ENCODE measurements at places on chromosomes 11 and 22. TPM values are rescaled to one million over a fixed set of nuclear protein-coding genes. Genes with fewer than 3 reads are reported as not detected.

GRCh38 chr11:96827164-96827563, 437.4 kb downstream of the JRKL start:
- DNase-seq, result peak; percentile 34

DNA sequence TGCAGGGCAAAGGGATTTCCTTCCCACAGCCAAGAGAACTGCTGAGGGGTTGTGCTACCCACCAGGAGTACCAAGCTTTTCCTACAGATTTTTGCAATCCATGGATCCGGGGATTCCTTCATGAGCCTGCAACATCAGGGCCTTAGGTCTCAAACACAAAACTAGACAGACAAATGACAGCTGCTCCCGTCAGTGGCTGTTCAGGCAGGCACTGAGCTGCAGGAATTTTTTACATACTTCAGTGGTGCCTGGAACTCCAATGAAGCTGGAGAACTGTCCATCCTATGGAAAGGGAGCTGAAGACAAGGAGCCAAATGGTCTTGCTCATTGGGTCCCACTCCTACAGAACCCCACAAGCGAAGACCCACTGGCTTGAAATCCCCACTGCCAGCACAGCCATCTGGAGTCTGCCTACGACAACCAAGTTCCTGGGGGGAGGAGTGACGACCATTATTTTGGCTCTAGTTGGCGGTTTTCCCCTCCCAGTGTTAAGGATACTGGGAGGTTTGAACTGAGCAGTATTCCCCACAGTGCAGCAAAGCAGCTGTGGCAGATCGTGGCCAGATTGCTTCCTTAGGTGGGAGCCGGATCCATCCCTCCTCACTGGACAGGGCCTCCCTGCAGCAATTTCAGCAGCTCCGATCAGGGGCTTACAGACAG, 157.7 kb upstream of the TMEM45B start:
- peak; percentile 11 for DNase-seq

- no peak for DNase-seq
Measured at GRCh38 chr11:87156970-87157369, 119.2 kb downstream of the TMEM135 start.

Gene DMC1
- polyA plus RNA-seq, result 3.5 TPM

- DNase-seq, result no peak
Measured at GRCh38 chr11:111307472-111308108, 9.2 kb downstream of the POU2AF3 start.

Gene SERPING1
- 141 TPM for polyA plus RNA-seq

Gene FAM181B
- polyA plus RNA-seq, result 3.5 TPM

- DNase-seq, result no peak
Measured at GRCh38 chr11:7909585-7910285, 21.3 kb downstream of the OR10A6 start.

Gene TMEM86A
- 9.6 TPM for polyA plus RNA-seq

- DNase-seq, result no peak
Measured at GRCh38 chr11:107011977-107012376, 6.3 kb downstream of the GUCY1A2 start.

GRCh38 chr11:123429913-123430720, at the start of gene GRAMD1B:
Gene GRAMD1B (plus strand): TSS chr11:123430269. CDS start chr11:123430793, 524 bp downstream.
- peak; percentile 90 for DNase-seq

DNA sequence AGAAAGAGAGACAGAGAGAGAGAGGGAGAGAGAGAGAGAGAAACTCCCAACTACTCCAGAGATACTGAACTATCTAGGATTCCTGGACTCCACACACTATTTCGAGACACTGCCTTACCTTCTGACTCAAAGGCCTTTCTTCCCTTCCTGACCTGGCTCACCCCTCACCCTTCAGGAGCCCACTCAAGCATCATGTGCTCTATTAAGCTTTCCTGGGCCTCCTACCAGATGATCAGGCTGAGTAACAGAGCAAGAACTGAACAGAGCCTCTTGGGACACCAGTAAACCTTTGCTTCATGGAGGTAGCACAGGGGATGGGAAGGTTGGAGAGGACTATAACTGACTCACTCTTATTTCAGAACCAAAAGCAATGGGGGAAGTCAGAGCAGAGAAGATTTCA, 31.4 kb downstream of the PLEKHA7 start:
- no peak for DNase-seq

Gene RAB38
- polyA plus RNA-seq, result 21.9 TPM

DNA sequence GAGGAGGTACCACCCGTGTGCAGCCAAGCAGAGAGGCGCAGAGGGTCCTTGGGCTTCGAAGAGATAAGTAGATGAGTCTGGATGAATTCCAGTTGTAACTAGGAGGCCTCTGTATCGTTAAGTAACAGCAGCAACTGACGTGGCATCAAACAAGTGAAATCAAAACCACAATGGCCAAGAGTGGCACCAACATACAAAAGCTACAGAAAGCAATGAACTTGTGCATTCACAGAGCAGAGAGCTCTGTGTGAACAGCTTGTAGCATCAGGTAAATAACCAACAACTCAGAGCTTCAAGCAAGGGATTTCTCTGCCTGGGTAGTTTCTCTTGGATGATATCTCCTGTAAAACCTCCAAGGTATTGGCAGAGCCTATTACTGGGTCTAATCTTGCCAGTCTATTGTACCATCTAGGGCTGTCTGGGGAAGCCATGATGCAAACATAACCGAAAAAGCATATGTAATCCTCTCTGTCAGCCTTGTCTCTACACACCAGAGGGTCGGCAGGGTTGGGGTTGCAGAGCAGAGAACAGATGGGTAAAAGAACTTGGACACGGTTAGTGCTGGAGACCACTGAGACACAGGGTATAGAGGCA, 83.1 kb upstream of the USP47 start:
- no peak for DNase-seq

Gene MMP11
- polyA plus RNA-seq, result 15.3 TPM

Gene NEU3
- polyA plus RNA-seq, result 9.0 TPM

DNA sequence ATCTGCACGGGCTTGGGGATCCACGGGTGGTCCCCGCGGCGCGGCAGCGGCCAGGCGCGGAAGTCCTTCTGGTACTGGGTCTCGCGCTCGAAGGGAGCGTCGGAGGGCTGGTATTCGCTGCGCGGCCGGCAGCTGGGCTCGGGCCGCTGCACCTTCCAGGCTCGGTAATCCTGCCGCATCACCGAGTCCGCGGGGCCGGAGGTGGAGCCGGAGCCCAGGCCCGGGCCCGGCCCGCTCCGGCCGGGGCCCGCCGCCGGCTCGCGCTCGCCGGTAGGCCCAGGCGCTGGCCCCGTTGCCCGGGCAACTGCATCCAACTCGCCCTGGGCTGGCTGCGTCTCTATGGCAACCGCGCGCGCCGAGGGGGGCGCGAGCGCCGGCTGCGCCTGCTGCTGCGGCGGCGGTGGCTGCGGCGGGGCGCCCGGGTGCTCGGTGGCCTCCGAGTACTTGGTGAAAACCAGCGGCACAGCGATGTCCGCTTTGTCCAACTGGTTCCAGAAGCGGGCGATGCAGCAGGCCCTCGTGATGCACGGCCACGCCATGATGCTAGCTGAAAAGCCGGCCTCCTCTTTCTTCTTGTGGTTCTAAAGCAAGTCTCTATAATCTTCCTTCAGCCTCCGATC, 897 bp downstream of the MAP6 start:
- DNase-seq, result peak; percentile 57

DNA sequence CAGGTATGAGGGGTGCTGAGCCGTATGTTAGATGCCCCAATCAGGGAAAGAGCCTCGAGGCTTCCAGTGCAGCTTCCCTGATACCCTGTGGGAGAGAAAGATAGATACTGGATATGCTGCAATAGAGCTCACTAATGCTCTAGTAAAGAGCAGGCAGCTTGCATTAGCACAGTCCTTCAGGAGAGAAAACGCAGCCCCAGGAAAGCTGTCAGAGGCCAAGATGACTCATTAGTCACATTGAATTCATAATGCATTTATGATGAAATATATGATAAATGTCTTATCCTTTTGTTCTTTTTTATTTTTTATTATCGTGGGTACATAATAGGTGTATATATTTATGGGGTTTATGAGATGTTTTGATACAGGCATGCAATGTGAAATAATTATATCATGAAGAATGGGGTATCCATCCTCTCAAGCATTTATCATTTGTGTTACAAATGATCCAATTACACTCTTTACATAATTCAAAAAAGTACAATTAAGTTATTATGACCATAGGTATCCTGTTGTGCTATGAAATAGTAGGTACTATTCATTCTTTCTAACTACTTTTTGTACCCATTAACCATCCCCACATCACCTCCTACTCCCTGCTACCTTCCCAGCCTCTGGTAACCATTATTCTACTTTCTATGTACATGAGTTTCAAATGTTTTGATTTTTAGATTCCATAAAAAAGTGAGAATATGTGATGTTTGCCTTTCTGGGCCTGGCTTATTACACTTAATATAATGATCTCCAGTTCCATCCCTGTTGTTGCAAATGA, 94.5 kb upstream of the TOP3B start:
- DNase-seq, result no peak

Gene RHOD
- 10.5 TPM for polyA plus RNA-seq

GRCh38 chr11:10386361-10386760, 68.7 kb upstream of the AMPD3 start:
- DNase-seq, result no peak

Gene NCR3LG1
- polyA plus RNA-seq, result 1.2 TPM

GRCh38 chr11:112374486-112375140, 114.0 kb upstream of the PLET1 start:
- no peak for DNase-seq

Gene FSHB
- not detected for polyA plus RNA-seq

Gene FREY1
- 0.77 TPM for polyA plus RNA-seq
